ENCODE measurements at places on chromosomes 2 and 18. TPM values are rescaled to one million over a fixed set of nuclear protein-coding genes. Genes with fewer than 3 reads are reported as not detected.

GPR45 gene
- total RNA-seq = not detected

PLA2R1 gene
- 10.0 TPM for total RNA-seq

IL37 gene
- not detected for total RNA-seq

SCYGR4 gene
- not detected for total RNA-seq

ADRA2B gene
- total RNA-seq = 0.09 TPM

CYRIA gene
- 3.7 TPM for total RNA-seq

EPB41L3 gene
- 10.1 TPM for total RNA-seq

CCL20 gene
- 0.28 TPM for total RNA-seq

IL1B gene
- total RNA-seq = 54.3 TPM

OSBPL1A gene
- 43.5 TPM for total RNA-seq

SLC35F6 gene
- 30.4 TPM for total RNA-seq

Measured in smooth muscle cell of bladder (primary cell).